ENCODE measurements at places on chromosomes 4 and X.

DNA sequence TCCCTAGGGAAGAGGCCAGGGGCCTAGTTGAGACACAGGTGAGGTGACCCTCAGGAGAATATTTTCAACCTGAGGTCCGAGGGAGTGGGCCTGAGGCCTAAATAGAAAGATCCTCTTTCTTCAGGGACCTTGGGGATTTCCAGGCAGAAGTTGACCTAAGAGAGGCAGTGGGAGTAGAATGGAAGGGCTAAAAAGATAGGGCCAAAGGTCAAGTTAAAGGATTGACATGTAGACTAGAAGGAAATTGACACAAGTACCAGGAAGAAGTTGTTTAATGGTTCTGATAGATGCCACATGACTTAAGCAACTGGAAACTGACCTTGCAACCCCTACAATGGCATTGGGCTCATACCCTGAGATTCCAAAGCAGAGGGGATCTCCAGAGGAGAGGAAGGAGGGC, 76.9 kb downstream of the SHROOM3 start:
- no peak for DNase-seq

- no peak for DNase-seq
Observed at GRCh38 chr4:70842761-70843435, 3.2 kb upstream of the GRSF1 start.

DNA sequence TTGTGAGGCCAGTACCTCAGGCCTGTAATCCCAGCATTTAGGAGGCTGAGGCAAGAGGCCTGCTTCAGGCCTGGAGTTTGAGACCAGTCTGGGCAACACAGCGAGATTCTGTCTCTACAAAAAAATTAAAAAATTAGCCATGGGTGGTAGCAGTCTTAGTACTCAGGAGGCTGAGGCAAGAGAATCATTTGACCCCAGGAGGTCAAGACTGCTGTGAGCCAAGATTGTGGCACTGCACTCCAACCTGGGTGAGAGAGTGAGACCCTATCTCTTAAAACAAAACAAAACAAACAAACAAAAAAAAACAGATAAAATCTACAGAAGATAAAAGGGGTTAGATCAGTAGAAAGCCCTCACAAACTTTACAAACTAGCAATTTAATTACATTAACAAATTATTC, 80.7 kb downstream of the MAB21L2 start:
- no peak for DNase-seq

DNA sequence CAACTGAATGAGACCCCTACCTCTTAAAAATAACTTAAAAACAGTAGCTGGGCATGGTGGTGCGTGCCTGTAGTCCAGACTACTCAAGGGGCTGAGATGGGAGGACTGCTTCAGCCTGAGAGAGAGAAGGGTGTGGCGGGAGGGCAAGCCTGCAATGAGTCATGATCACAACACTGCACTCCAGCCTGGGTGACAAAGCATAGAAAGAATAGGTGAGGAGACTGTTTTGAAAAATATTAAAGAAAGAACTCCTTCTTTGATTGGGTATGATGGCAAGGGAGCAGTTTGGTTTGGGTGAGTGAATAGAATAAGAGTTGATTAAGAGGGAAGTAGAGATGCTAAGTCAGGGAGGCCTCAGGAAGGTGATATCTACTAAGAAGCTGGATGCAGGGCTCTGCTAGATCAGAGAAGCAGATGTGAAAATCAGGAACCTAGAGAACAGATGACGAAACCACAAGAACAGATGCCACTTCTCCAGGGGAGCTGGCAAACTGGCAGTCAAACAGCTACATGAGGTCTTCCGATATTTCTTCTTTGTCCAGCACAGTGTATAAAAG, 318.6 kb downstream of the OPHN1 start:
- no peak for DNase-seq

DNA sequence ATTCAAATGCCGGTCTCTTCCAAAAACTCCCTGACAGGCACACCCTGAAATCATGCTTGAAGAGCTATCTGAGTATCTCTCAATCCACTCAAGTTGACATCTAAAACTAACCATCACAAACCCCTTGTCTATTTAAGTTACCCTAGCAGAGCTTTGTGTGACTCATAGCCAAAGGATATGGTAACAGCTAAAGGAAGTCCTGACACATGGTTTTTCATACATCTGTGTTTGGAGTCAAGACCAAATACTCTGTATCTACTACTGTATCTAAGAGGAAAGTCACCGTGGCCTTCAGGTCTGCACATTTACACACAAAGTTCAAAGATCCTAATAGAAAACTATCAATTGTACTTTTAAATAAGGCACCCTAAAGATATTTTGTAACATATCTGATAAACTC, 239.6 kb upstream of the VCX start:
- DNase-seq: no peak

- no peak for DNase-seq
Observed at GRCh38 chr4:180134091-180134866, 2108.9 kb upstream of the TENM3 start.

GRCh38 chrX:15158736-15159406, 111.0 kb downstream of the ASB9 start:
- no peak for DNase-seq

- no peak for DNase-seq
Observed at GRCh38 chr4:100041646-100042045, 91.6 kb upstream of the H2AZ1 start.

- no peak for DNase-seq
Observed at GRCh38 chr4:141099326-141099725, 33.9 kb downstream of the RNF150 start.

GRCh38 chr4:55249476-55249875, 96.6 kb upstream of the SRD5A3 start:
- no peak for DNase-seq

DNA sequence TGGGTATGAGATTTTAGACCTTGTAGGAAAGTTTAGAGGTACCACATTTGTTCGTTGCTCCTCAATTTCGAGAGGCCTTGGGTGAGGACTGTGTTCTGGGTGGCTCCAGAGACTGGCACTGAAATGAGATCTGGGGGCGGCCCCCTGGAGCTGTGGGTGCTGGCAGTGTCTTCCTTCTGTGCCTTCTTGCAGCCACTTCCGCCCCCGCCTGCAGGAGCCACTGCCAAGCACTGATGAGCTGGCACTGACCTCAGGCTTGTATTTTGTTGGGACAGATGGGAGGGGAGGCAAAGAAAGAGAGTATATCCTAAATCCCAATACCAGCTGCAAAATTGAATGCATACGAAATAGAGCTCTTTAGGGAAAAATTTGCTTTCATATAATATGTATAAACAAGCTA, 64.5 kb upstream of the CLDN34 start:
- DNase-seq: no peak

GRCh38 chr4:34181891-34182290, 2062.4 kb downstream of the ARAP2 start:
- DNase-seq: no peak

GRCh38 chr4:181475781-181476507, 767.3 kb upstream of the TENM3 start:
- no peak for DNase-seq

GRCh38 chr4:67940506-67940905, 22.8 kb downstream of the TMPRSS11A start:
- no peak for DNase-seq

DNA sequence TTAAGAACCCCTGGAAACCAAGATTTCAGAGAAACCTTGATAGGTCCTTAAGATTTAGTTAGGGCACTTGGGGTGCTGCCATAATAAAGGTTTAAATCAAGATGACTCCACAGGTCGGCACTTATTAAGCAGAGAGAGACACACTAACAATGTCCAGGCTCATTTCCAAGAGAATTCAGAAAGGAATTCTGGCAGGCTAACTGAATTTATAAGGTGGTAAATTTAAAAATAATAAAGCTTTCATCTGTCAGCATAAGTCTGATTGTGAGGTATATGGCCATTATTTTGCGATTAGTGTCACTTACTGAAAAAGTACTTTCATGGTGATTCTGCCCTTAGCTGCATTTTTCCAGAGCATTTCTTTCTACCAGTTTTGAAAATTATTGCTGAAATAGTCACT, 472.7 kb downstream of the ARAP2 start:
- DNase-seq: no peak

- DNase-seq: no peak
Observed at GRCh38 chr4:26858947-26859401, 1.7 kb upstream of the STIM2 start.

DNA sequence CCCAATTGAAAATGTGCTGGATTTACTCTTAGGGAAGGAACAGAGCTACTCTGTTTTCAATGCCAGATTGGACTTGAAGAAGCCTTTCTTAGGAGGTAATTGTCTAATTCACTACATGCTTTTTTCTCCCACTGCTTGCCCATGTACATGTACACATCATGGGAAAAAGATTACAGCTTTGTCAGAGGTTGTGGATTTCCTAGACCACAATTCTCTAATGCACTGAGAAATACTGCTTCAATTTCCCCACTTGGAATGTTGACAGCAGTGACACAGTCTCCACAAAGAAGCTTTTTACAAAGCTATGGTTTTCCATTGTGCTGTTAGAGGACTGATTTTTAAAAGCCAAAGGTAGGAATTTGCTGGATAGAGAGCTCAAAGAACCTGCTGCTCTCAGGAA, 19.5 kb downstream of the ZAR1 start:
- DNase-seq: no peak

DNA sequence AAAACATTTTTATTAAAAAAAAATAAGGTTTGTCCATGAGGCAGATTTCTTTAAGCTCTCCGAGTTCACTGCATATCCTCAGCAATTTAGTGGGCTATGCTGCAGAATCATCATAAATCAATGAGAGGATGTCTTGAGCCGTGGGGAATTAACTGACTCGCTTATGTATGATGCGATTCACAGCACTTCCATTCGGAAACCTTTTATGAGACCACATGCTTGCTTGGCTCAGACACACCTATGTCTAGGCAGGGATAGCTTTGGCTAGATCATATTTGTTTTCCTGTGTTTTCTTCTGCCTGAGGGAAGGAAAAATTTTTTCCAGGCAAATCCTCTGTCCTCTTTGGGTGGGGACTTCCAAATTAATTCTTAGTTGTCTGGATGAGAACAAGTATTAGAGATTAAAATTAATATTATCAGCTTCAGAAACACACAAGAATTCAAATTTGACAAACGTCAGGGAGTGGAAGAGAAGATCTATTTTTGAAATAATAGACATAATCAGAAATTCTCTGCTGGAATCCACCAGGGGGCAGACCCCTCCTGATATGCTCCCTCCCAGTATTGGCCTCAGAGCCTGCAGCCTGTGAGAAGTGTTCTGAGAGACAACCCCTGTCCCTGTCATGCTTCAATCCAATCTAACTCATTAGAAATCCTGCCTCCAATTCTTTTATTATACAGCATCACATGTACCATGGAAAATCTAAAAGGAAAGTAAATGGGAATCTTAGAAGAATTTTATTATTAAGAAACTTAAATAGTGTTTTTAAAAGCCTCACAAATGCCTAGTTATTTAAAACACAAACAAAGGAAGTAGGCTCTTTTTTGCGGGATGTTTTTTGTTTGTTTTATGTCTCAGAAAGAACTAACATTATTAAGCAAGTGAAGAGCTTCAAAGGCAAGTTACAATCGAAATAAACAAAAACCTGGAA, 345.1 kb upstream of the TACR3 start:
- DNase-seq: no peak

DNA sequence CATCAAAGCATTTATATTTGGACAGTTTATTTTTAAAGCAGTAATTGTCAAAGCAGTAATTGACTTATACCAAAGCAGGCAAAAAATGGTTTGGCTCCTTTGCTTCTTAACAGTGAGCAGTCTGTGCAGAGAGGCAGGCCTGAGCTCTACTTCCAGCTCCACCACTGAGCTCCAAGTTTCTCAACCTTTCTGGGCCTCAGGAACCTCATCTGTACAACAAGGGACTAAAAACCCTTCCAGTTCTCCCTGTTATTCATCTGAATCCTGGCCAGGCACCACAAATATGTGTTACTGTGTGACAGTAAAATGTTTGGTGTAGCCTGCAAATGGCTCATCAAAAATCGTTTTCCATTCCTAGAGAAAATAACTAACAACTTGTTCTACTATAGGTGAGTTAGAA, 88.7 kb upstream of the TTC29 start:
- no peak for DNase-seq

DNA sequence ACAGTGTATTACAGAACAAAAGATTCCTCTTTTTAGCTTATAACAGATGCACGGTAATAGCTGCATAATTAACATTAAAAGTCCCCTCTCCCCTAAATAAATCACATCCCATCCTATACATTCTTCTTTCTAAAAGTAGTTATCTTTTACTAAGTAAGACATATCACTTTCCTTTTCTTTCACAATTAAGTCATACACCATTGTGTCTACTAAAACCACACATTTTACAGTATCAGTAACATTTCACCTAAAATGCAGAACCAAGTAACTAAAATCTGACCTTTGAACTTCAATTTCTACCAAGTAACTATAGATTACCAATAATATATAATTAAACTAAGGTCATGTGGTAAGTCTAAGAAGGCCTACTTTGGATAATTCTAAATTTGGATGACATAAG, 14.2 kb downstream of the DHX15 start:
- no peak for DNase-seq

DNA sequence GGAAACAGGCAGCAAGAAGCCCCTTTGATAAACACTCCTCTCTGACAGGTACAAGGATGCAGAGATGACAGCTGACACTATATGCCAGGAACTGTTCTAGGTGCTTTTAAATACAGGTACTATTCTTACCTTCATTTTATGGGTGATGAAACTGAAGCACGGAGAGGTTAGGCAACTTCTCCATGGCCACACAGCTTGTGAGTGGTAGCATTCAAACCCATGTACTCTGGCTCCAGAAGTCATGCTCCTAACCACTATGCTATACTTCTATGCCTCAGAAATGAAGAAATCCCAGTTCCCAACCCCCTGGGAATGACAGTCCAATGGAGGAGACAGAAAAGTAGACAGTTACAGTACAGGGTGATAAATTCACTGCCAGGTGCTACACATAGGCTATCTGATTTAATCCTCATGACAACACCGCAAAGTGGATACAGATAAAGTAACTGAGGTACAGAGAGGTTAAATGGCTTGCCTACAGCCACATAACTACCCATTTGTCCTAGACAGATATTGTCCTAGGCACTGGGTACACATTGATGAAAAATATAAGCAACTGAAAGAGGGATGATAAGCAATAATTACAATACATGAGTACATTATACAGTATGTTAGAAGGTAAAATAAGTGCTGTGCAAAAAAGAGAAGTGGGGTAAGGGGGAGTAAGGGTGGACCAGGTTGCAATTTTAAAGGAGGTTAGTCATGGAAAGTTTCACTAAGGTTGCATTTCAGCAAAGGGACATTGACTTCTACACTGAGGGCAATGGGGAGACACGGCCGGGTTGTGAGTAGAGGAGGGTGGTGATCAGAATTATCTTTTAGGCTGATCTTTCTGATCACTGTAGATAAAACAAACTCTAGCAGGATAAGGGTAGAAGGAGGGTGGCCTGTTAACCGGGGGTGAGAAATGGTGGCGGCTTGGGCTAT, 1.6 kb upstream of the F8 start:
- no peak for DNase-seq

GRCh38 chr4:1899149-1900086, 28.2 kb downstream of the NSD2 start:
- DNase-seq: no peak

- no peak for DNase-seq
Observed at GRCh38 chr4:128608006-128608405, 201.5 kb upstream of the JADE1 start.

DNA sequence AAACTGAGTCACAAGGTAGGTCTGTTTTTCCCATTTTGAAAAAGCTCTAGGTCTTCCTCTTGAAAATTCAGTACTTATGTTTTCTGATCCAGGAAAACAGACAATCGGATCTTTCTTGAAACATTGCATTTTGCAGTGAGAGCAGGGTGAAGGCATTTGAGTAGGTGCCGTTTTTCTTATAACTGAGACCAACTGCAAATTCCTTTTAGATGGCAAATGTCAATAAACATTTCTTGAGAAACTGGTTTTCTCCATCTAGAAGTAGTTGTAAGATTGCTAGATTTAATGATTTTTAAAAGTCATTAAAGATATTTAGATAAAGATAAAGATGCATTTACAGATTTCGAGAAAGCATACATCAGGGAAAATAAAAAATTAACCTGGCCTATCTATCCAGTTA, 92.4 kb downstream of the PHOX2B start:
- no peak for DNase-seq
